Stimulated activated CD8-positive, alpha-beta memory T cell treated with anti-CD3 and anti-CD28 coated beads, Interleukin-15, amount 100 ng/mL, for 1 hour (primary cell): ENCODE measurements at places on chromosomes 12 and 14.

- no peak for DNase-seq
Measured at GRCh38 chr14:81471062-81471461, 62.6 kb downstream of the SEL1L start.

- peak; percentile 78 for DNase-seq
Measured at GRCh38 chr12:109052414-109053323, at the start of gene USP30. Gene USP30, plus strand, starts transcription at chr12:109052576. Its CDS starts 103 bp downstream, at chr12:109052679.

DNA sequence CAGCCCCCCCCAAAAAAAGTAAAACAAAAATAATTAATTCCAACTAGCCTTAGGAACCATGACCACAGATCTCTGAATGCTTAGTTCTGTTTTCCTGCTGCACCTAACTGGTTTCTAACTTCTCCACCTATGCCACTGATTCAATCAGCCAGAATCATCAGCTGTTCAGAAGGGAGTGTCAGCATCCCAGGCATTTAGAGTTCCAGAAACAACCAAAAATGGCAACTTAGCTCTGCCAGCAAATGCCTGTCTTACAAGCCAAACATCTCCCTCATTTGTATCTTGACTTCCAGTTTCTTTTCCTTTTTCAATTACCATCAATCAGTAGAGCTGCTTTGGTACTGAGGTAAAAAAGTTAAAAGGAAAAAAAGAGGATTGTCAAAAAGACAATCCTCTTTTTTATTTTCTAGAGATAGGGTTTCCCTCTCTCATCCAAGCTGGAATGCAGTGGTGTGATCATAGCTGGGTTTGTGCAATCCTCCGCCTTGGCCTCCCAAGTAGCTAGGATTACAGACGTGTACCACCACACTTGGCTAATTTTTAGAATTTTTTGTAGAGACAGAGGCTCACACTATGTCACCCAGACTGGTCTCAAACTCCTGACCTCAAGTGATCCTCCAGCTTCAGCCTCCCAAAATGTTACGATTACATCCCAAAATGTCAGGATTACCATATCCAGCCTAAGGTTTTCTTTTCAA, 45.2 kb upstream of the ISM2 start:
- DNase-seq: no peak

DNA sequence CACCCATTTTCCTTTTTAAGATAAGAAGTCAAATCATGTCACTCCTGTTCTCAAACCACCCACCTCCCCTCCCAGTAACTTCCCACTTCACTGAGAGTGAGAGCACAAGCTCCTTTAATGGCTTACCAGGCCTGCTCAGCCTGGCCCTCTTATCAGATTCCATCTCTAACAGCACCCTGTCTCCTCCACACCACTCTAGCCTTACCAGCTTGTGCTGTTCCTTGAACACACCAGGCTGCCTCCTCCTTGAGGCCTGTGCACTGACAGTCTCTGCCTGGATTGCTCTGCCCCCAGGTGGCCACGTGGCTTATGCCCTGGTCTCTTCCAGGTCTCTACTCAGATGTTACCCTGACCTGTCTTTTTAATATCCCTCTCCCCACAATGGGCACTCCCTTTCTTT, 40.1 kb upstream of the EVL start:
- DNase-seq: no peak

DNA sequence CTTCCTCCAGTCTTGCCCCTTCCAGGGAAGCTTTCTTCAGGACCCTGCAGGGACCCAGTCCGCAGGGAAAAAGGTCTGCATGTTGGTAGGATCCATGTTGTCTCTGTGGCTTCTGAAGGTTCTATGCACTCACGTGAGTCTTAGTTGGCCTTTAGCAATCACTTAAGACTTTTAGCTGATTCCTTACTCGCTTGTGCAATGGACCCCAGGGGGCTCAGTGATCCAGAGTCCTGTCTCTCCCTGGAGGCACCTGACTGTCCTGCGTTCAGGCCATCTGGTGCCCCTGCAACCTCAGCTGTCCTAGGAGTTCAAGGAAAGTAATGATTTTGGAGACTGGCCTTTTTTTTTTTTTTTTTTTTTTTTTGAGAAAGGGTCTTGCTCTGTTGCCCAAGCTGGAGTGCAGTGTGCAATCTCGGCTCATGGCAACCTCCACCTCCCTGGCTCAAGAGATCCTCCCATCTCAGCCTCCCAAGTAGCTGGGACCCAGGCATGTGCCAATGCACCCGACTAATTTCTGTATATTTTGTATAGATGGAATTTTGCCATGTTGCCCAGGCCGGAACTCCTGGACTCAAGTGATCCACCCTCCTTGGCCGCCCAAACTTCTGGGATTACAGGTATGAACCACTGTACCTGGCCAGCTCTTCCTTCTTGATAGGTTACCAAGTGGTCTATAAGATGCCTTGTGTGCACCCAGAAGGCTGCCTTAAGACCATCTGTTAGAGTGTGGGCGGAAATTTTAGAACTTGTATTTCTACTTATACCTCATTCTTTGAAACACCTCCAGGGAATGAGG, 4.6 kb downstream of the IFI27L2 start:
- no peak for DNase-seq

DNA sequence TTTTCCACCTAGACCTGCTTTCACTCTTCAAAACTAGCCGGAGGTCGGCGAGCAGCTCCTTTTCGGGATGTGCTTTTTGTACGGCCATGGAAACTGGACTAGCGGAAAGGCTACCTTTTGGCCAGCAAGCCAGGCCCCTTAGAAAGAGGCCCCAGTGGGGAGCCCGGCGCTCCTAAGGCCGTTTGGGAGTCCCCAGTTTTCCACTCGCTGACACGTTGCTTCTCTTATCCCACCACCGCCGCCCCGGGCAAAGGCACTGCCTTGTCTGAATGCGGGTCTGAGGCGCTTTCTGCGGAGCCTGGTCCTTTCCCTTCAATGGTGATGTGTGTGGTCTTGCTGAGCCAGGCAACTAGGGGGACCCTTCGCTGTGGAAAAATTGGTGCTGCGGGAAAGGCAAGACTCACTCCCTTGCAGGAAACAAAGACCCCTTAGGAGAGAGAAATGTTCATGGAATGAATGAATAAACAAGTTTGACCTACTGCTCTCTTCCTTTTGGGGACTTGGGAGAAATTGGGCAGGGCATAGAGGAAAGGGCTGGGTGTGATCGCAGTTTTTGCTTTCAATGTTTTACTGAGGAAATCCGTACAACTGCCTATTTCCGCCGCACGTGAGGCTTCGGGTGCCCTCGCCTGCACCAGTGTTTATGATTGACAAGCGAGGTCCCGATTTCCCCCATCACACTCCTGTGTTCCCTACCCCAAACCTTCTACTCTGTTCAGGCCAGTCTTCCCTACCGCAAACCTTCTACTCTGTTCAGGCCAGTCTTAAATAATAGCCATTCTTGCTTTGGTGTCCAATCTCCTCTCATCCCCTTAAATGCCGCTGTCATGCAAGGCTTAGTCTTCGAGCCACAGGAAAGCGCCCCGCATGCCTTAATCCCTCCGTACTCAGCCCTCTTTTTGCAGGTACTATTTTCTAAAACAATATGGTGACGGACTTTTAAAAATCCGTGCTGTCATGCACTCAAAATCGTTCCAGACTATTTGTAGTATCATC, 1.0 kb upstream of the SLC38A2 start:
- peak; percentile 14 for DNase-seq

DNA sequence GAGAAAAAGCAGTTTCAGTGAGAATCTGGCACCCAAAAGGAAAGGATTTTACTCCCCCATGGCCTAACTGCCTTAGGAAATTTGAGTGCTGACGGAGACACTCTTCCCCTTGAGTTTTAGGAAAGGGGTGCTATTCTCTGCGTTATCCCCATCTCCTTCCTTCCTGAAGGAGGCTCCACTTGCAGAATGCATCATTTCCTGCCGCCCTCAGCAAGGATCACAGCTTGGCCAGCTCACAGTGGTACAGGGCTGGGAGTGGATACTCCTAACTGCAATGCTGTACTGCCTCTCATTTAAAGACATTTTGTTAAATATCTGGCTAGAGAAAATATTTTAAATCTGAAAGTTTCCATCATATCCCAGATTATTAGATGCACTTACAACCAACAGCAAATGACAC, 33.0 kb downstream of the RDH12 start:
- DNase-seq: no peak

GRCh38 chr12:130117233-130117632, 45.0 kb upstream of the FZD10 start:
- DNase-seq: no peak

DNA sequence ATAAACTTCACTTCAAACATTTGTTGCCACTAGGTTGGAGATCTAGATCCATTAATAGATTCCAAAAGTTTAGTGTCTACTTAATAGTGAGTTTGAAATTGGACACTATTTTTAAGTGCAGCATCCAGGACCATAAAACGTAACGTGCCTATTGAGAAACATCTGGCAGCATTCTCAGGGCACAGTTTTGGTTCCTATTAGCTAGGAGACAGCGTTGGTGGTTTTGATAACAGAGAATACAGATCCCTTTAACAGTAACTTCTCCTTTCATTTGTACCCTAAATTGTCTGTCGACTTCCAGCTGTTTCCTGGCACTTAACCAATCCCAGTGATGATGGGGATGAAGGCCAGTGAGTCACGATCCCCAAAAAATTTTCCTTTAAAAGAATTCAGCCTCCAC, 25.8 kb downstream of the KCNK10 start:
- no peak for DNase-seq

DNA sequence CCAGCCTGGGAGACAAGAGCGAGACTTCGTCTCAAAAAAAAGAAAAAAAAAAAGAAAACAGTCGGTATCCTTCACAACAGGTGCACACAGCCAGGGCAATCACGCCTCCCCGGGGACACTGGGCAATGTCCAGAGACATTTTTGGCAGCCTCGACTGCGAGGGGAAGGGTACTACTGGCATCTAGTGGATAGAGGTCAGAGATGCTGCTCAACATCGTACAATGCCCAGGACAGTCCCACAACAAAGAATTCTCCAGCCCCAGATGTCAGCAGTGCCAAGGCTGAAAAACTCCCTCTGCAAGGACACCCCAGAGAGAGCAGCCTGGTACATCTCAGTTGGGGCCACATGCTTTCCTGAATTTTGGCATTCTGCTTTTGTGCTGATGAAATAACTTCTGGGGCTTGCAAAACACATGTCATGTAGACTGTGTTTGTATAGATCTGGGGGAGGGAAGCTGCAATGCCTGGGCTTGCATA, 21.5 kb downstream of the ALDH2 start:
- no peak for DNase-seq

- DNase-seq: no peak
Measured at GRCh38 chr14:82500222-82500621, 966.6 kb upstream of the SEL1L start.

GRCh38 chr14:95217391-95217900, 60.1 kb upstream of the DICER1 start:
- no peak for DNase-seq

- no peak for DNase-seq
Measured at GRCh38 chr12:1644534-1645438, 15.8 kb downstream of the WNT5B start.

GRCh38 chr12:67382241-67382871, 113.2 kb downstream of the CAND1 start:
- DNase-seq: no peak

GRCh38 chr12:60119327-60119726, 523.5 kb downstream of the SLC16A7 start:
- no peak for DNase-seq

GRCh38 chr14:85811340-85811739, 281.4 kb downstream of the FLRT2 start:
- DNase-seq: no peak

DNA sequence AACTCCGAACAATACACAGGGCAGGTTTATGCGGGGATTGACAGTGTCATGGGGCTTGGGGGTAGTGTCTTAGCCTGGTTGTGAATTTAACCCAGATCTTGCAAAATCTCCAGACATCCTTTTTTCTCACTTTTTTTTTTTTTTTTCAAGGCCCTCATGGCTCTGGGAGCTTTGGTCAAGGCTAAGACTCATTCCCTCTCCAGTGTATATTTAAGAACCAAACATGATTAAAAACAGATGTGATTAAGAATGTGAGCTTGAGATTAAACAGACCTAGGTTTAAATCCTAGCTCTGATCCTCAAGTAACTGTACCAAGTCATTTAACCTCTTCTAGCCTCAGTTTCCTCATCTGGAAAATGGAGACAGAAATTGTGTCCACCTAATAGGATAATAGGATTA, 151.7 kb upstream of the FUT8 start:
- DNase-seq: no peak

GRCh38 chr12:117538032-117538690, 176.7 kb upstream of the NOS1 start:
- DNase-seq: no peak

GRCh38 chr14:55000381-55000780, 26.5 kb downstream of the WDHD1 start:
- no peak for DNase-seq

DNA sequence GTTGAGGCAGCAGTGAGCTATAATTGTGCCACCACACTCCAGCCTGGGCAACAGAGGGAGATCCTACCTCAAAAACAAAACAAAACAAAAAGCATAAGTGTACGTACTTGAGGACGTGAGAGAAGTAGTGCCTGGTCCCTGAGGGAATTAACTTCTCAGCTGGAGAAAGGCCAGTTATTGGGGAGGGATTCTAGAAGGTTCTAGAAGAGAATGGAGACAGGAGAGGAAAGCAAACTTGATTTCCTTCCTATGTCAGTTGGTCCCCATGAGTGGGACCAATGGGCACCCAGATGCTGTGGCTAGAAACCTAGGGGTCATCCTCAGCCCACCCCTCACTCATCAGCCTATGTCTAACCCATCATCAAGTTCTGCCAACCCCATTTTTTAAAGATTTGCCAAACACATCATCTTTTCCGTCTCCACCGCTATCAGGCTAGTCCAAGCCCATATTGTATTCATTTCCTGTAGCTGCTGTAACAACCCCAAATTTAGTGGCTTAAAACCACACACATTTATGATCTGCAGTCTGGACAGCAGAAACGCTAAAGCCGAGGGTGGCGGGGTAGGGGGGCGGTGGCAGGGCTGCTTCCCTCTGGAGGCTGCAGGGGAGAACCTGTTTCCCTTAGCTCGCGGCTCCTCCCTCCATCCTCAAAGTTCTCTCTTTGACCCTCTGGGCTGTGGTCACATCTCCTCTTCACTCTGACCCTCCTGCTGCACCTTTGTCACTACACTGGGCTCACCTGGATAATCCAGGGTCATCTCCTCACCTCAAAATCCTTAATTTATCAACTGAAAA, 7.2 kb upstream of the RBM19 start:
- DNase-seq: no peak

DNA sequence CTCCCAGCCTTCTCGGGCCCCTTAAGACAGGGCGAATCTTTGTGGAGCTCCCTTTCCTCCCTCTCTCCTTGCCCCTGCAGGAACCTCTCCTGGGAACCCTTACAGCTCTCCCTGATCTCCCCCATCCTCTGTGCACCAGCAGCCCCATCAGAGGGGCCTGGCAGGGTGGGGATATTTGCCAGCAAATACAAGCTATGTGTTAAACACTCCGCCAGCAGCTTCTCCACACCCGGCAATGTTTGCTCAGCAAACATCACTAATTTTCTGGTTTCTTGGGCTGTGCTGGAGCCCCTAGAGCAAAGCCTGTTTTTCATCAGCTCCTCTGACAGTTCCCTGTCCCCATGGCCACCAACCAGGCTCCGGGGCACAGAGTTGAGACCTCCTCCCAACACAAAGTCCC, 147.5 kb upstream of the LHX5 start:
- DNase-seq: no peak

- DNase-seq: no peak
Measured at GRCh38 chr14:104776961-104777807, 18.4 kb downstream of the AKT1 start.

- no peak for DNase-seq
Measured at GRCh38 chr14:73143003-73143402, 6.7 kb downstream of the PSEN1 start.

- no peak for DNase-seq
Measured at GRCh38 chr14:52338051-52338681, 24.1 kb downstream of the PTGER2 start.

GRCh38 chr12:80230068-80230467, 130.7 kb downstream of the OTOGL start:
- no peak for DNase-seq
